ENCODE measurements at places on chromosomes 12 and 14. TPM values are rescaled to one million over a fixed set of nuclear protein-coding genes. Genes with fewer than 3 reads are reported as not detected.

Gene CS
- 64.5 TPM for total RNA-seq

Gene SLC7A8
- total RNA-seq, result 14.5 TPM

Gene KDM2B
- 43.8 TPM for total RNA-seq

Gene MBIP
- total RNA-seq, result 5.8 TPM

Gene NELL2
- total RNA-seq, result not detected

Gene EML5
- total RNA-seq, result not detected

Gene AQP2
- not detected for total RNA-seq

Gene EIF2B2
- 48.6 TPM for total RNA-seq

- DNase-seq, result no peak
Measured at GRCh38 chr12:50387972-50388478, 8.4 kb downstream of the FAM186A start.

DNA sequence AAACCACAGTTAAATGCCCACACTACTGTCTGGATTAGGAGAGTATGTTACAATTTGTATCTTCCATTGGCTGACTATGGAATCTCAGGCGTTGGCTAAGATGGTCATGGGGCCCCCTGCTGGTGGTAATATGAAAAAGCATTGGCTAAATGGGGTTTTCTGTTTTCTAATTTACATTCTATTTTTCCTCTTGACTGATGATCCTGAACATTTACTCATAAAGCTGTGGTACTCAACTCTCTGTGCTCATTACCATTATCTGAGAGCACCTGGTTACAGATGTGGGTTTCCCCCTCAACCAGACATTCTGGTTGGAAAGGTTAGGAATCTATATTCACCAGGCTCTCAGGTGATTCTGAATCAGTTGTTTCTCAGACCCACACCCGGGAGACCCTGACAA is 64.8 kb downstream of the WSCD2 start:
- DNase-seq, result no peak

DNA sequence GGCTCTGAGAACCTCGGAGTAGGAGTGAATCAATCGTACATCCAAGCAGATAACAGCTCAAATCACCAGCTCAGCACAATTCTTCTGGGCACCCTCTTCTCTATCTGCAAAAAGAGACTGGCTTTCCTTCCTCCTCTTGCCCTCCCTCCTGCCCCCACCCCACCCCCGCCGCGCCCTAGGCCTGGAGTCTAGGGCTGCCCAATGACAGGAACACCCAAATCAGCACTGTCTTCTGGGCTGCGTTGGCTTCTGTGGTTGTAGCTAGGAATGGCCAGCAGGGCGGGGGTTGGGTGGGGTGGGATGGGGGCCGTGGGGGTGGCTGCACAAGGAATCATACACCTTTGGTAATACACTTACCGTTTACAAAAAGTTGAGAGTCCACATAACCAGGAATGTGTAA is 28.0 kb upstream of the TMCC3 start:
- no peak for DNase-seq

GRCh38 chr12:115708801-115709200 is 568.7 kb downstream of the MED13L start:
- no peak for DNase-seq

- no peak for DNase-seq
Measured at GRCh38 chr12:122659579-122659978, 43.6 kb downstream of the HCAR2 start.

DNA sequence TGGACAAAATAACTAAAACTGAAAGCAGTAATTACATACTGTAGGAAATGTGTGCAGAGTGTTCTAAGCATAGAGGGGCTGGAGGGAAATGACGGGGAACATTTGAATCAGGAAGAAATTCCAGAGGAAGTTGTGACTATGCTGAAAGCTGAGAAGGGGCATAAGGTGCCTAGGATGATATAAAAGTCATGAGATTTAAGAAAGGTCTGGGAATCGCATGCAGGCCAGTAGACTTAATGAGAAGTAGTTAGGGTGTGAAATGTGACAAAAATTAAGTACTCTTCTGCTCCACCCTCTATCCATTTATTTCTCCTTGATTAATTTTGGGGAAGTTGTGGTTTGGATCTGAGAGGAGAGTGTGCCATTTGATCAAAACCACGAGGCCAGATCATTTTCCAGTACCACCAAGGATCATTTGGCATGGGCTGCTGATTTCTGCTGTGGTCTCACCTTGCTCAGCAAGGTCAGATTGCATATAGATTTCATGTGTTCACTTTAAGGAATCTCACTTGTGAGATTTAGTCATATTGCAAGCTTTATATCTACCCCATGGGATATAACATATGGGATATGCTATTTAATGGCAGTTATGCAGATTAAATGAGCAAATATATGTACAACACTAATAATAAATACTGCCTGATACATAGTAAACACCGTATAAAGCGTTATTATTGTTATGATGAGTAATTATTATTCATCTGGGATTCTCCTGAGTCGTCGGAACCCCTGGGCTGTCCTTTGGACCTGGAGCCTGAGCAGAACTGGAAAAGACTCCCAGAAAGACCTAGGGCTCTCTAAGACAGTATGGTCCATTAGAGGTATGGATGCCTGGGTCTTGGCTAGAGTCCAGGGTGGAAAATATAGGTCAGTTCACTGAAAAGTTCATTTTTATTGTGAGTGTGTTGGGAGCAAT is 72.3 kb downstream of the SRGAP1 start:
- DNase-seq, result no peak

GRCh38 chr12:11321980-11322379 is 11.7 kb upstream of the PRB4 start:
- no peak for DNase-seq

GRCh38 chr12:15393995-15394394 is 71.7 kb downstream of the PTPRO start:
- DNase-seq, result no peak

DNA sequence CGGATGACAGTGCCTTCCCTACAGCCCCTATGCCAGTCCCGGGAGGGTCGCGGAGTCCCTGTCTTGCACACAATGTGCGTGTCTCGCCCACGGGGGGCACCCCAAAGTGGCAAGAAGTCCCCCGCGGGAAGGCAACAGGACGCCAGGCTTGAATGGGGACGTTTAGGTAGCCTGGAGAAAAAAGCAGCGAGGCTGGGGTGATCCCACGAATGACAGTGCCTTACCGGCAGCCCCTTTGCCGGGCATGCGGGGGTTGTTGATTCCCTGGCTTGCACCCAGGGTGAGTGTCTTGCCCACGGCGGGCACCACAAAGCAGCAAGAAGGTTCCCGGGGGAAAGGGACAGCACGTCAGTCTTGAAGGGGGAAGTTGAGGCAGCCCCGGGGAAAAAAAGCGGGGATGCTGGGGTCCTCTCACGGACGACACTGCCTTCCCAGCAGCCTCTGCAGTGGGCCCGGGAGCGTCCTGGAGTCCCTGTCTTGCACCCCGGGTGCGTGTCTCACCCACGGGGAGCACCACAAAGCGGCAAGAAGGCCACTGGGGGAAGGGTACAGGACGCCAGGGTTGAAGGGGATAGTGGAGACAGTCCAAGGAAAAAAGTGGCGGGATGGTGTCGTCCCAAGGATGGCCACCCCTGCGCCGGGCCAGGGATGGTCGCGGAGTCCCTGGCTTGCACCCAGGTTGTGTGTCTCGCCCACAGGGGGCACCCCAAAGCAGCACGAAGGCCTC is 156.8 kb upstream of the ALG10B start:
- no peak for DNase-seq

DNA sequence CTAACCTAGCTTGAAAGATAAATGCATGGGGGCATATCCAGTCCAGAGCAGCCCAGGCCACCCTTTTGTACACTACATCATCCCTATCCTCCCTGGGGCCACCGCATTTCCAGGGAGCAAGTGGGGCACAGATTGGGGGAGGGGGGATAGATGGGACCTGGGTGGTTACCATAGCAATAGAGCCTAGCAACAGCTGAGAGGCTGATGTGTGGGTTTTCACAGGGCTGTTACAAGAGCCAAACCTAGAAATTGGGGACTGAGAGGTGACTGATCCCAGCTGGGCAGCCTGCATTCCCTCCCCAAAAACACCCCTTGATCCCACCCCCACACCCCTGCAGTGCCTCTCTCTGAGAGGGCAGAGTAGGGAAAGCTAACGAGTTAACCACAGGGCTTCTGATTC is 3.7 kb upstream of the ZNF384 start:
- DNase-seq, result no peak

GRCh38 chr12:26293612-26294011 is 98.2 kb downstream of the SSPN start:
- no peak for DNase-seq

DNA sequence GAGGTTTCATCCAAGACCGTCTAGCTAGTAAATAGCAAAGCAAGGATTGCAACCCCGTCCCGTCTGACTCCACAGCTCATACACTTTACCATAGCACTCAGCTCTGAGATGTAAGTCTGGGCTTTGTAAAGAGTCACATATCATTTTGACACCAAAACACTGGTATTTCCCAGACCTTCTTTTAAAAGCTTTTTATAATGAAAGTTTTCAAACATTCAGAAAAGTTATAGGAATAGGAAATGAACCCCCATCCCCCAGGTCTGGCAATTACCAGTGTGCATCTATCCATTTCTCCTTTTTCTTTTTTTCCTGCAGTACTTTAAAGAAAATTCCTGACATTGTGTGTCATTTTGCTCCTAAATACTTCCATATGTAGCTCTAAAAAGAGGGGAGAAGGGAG is 183.6 kb upstream of the CCND2 start:
- no peak for DNase-seq
